Fibroblast of pulmonary artery (primary cell): ENCODE measurements at places on chromosomes 11 and 22.

DNA sequence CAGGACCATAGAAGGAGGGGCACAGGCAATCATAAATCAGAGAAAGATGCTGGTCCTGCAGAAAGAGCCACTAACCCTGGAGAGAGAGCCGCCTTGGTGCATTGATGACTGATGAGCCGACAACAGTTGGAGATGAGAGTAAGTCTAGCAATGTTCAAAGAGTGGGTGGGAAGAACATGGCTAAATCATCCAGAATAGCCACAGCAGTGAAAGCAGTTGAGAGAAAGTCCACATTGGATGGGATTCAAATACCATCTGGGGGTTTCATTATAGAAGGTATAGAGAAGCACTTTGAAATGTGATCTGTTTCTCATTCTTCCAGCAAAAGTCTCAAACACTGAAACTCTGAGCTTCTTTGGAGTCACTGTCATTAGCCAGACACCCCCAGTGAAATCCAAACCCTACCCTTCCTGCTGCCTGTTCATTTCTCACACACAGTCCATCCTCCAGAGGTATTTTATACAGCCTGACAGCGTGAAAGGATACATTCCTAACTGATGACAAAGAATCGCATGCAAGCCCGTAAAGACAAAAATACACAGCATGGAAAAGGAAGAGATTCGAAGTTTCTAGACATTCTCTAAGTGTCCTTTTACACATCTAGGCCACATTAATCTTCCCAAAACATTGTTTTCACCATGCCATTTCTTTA, 303.1 kb upstream of the MPPED2 start:
- DNase-seq = peak; percentile 22

DNA sequence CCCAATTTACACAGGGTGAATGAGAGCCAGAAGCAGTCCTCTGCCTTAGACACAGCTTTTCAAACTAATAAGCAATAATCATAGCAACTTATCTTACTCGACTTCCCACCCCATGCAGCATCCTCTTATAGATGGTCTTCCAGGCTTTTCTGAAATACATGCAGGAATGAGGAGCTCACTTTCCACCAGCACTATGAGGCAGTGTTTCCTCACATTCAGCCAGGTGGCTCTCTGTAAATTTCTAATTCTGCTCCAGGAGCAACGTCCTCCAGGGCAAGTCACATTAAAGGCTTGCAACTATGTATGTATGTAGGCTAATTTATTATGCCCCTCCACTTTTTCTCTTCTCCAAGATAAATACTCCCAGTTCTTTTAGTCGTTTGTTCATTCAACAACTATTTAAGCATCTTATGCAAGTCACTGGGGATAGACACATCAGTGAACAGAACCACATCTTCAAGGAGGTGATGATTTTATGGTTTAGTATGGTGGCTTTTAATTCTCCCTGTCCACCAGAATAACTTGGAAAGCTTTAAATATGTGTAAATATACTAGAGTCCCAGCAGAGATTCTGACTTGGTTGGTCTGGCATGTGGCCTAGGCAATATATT, 59.9 kb downstream of the PAK1 start:
- DNase-seq = no peak

- no peak for DNase-seq
Measured at GRCh38 chr11:112658431-112658878, 302.8 kb upstream of the NCAM1 start.

- DNase-seq = peak; percentile 21
Measured at GRCh38 chr11:8229299-8230177, 34.1 kb downstream of the LMO1 start.

DNA sequence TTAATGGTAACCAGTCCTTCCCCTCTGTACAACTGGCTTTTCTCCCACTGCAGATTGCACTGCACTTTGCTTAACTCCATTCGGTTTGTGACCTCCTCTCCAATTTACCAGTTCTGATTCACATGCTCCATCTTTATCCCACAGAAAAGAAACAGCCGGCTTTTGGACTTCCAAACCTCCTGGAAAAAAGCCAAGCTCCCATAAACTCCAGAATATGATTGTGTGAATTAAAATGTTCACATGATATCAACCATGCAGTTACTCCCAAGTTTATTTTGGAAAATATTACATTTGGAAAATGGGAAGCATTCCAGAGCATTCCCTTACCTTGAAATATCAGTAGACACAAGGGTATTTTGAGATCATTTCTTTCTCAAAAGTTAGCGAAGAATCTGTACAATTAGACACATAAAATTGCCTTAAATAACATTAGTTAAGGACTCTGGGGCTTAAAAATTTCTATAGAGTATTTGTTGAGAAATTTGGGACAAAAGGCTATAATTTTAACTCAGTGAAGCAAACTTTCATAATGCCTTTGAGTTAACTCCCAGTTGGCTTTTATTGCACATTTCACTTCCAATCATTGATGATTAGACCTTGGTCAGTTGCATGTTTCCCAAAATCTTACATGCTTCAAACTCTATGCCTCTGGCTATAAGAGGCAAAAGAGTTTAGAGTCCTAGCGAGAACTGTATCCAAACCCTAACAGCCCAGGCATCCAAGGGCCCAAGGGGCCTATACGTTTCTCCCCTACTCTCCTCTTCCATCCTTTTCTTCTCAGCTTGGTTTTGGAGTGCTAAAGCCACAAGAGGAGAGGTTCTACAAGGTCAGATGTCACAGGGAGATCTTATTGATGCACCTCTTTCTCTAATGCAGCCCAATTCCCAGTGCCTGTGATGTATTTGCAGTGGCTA, 23.6 kb upstream of the TMEM135 start:
- peak; percentile 27 for DNase-seq

DNA sequence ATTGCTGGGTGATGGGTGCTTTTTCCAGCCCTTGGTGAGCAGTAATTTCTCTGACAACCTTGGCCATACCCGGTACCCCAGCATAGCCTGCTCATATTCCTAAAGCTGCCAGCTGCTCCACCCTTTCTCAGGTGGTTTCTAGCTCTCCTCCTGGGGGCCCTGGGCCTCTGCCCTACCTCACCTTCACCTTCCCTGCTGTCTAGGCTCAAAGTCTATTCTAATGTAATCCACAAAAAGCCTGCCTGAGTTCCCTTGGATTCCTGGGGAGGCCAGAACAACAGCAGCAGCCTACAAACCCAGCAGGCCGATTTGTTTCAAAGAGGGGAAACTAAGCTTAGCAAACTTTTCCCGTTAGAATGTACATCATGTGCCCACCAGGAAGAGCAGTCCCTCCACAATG, 117.6 kb downstream of the DSCAML1 start:
- DNase-seq = no peak

DNA sequence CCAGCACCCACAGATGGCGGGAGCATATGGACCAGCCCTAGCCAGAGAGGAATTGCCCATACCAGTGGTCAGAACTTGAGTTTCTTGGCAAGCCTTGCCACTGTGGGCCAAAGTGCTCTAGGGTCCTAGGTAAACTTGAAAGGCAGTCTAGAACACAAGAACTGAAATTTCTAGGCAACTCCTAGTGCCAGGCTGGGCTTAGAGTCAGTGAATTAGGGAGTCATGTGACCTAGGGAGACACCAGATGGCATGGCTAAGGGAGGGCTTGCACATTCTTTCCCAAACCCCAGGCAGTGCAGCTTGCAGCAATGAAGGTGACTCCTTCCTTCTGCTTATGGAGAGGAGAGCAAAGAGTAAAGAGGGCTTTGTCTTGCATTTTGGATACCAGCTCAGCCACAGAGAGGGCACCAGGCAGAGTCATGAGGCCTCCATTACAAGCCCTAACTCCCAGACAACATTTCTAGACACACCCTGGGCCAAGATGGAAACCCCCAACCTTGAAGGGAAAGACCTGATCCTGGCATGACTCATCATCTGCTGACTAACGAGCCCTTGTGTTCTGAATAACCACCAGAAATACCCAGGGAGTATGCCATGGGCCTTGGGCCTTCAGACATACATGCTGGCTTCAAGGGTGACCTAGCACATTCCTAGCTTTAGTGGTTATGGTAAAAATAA, 19.2 kb upstream of the OR56A3 start:
- DNase-seq = no peak

DNA sequence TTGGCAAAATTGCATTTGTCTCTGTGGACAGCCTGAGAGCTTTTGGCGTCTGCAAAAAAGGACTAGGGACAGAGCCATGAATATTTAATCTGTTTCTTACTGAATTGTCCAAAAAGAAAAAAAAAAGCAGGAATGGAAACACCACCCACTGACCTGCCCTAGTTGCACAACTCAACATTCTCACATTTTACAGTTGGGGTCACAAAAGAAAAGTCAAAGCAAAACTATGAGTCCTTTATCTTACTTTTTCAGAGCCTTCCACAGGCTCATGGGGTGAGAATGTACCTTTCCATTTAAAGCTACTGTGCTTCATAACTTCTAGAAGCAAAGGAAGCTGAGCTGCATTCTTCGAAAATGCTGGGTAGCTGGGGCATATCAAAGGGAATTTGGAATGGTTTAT, 225.7 kb downstream of the FAM76B start:
- peak; percentile 13 for DNase-seq

DNA sequence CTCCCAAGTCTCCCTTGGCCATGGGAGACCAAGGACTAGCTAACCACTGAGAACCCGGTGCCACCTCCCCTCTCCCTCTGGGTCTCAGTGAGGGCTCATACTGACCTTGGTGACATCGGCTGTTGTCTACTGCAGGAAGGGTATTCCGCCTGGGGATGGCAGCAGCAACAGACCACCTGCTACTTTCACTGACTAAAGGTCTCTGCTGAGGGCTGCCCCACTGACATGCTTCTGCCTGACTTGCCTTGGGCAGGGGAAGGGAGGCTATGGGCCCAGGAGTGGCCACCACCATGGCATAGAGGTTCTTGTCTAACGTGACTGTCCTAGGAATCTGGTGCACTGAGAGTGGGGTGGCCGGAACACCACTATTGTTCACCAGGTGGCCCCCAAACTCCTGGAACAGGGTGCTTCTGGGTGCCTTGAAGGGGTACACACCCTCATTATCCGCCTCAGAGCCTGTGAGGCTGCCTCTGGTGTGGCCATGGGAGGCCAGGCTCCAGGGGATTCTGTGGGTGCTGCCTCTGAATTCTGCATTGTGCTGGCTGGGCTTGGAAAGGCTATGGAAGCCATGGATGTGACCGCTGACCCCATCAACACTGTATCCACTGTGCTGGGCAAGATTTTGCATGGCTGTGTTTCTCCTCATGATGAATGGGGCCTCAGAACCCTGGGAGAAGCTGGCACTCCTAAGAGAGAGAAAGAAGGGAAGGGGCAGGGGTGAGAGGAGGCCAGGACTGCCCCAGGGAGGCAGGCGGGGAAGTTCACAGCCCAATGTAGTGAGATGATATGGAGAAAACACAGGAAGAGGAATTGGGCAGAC, 38.3 kb downstream of the GAB4 start:
- DNase-seq = no peak

- DNase-seq = no peak
Measured at GRCh38 chr22:49269371-49269770, 558.3 kb downstream of the BRD1 start.

- DNase-seq = no peak
Measured at GRCh38 chr11:12565406-12565805, 108.8 kb upstream of the TEAD1 start.

DNA sequence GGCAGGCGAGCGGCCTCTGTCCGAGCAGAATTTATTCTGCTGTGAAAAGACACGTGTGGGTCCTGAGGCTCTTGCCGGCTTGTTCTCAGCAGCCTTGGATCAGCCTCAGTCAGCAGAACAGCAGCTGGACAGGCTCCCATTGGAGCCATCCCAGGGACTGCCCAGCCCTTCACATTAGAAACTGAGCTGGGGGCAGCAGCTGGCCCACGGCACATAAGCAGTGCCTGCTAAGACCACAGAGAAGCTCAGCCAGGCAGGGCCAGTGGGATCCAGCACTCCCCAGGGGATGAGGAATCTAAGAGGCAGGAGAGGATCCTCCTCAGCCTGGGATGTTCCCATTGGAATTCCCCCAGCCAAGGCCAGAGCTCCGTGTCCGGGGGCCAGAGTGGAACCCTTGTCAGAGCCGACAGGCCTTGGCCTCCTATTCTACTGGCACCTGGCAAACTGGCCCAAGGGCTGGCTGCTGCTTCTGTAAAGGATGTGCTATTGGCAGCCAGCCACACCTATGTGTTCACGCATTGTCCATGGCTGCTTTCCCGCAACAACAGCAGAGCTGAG, 18.2 kb downstream of the RTN4R start:
- peak; percentile 57 for DNase-seq

- DNase-seq = no peak
Measured at GRCh38 chr22:48666620-48667019, 1161.1 kb downstream of the BRD1 start.

- no peak for DNase-seq
Measured at GRCh38 chr11:68829581-68829980, 12.1 kb downstream of the CPT1A start.

- DNase-seq = no peak
Measured at GRCh38 chr11:64660706-64661105, 62.3 kb downstream of the NRXN2 start.

DNA sequence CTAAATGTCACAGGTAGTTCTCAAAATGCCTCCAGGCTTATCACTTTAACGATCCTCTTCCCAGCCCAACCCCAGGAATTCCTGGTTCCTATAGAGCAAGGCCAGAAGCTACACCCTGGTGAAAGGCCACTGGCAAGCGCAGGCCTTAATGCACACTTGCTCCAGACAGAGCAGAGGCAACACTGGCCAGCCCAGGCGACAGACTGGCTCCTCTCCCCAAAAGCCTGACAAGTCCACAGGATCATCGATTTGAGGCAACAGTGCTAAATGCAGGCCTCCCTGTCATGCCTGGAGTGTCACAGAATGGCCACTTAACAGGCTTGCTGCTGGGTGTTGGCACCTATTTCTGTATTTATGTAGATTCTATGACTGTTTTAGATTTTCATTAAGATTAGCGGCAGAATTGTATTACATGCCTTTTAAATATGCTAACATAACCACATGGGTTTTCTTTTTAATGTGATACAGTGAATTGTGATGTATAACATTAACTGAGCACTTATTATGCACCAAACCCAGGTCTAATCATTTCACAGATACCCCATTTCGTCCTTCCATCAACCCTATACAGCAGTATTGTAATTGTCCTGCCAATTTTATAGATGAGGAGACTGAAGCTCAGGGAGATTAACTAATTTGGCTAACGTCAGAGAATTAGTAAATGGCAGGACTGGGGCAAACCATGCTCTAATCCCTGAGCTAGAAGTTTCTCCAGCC, 38.6 kb downstream of the PACSIN2 start:
- no peak for DNase-seq

DNA sequence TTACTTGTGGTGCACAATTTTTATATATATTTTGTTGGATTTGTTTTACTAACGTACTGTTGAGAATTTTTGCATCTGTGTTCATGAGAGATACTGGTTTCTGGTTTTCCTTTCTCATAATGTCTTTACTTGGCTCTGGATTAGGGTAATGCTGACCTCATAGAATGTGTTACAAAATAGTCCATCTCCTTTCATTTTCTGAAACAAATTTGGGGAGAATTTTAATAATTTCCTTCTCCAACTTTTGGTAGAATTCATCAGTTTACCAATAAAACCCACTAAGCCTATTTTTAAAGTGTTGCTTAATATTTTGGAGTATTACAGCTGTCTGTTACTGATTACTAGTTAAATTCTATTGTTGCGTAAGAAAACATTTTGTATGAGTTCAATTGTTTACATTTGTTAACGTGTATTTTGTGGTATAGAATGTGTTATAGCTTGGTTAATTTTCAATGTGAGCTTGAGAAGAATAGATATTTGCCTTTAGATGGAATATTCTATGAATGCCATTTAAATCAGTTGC, 11.5 kb downstream of the TRIM22 start:
- DNase-seq = no peak

- DNase-seq = peak; percentile 71
Measured at GRCh38 chr22:41092023-41092817, at the start of gene EP300. Gene EP300 (plus strand): TSS chr22:41092592. CDS start chr22:41093005, 413 bp downstream.
